Cerebellar nuclear complex (tissue), 1 donor: ENCODE measurements at places on chromosomes 16 and 17.

DNA sequence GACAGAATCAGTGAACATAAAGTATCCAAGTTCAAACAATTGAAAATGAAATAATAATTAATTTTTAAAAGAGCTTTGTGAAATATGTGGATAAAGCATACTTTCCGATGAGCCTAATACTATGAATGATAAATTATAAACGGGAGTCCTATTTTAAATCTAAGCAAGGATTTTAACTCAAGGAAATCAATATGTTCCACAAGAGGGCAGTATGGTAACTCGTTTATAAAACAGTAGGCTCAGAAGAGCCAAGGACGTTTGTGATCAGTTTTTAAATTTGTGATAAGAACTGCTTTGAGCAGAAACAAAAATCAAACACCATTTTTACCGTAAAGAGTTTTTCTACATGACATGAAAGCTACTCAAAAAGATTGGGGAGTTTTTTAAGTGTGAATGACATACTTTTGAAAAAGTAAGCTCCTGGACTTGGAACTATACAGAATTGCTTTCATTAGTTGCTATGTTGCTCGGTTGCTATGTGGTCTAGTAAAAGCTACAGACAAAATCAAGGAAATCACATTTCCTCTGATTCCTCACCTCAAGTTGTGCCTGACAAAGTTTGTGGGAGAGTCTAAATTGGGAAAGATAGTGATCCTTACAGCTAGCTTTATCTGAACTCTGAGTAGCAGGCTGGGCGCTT is 11.8 kb upstream of the TEKT1 start:
- DNase-seq: no peak

GRCh38 chr17:65371702-65372101 is 189.7 kb downstream of the AXIN2 start:
- DNase-seq: no peak

DNA sequence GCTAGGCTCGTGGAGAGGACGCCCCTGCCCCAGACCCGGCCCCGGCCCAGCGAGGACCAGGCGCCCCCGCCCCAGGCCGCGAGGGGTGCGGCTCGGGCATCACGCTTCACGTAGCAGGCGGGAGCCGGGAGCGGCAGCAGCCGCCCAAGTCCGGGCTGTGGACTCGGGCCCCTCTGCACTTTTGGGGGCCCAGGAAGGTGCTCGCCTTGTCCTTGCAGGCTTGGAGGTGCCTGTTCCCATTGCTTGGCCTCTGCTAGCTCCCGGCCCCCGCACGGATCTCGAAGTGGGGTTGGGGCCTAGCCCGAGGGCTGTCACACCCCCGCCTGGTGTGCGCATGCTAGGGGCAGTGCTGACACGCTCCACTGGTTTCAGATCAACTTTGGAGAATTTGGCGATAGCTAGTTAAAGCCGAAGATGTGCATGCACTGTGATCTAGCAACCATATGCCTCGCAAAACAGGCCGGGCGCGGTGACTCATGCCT is 55.7 kb downstream of the WSB1 start:
- no peak for DNase-seq

GRCh38 chr17:13775450-13775849 is 173.7 kb upstream of the HS3ST3A1 start:
- DNase-seq: no peak
